ENCODE measurements at places on chromosomes 6 and 20. TPM values are rescaled to one million over a fixed set of nuclear protein-coding genes. Genes with fewer than 3 reads are reported as not detected.
A peak's percentile ranks its signal among the peaks of the same experiment; 100 is the strongest.

Gene ASXL1
- total RNA-seq, result 173 TPM

Gene NKX2-4
- not detected for total RNA-seq

Gene KCNQ5
- total RNA-seq, result 5.0 TPM

Gene PHF1
- 46.8 TPM for total RNA-seq

Gene EYS
- total RNA-seq, result 1.5 TPM

Gene SIRPD
- total RNA-seq, result not detected

Gene LPA
- not detected for total RNA-seq

Gene STMND1
- total RNA-seq, result not detected

Gene PFDN6
- total RNA-seq, result 12.6 TPM

Gene TFAP2C
- total RNA-seq, result not detected

Gene FAM83B
- total RNA-seq, result 30.9 TPM

Gene MTFR2
- total RNA-seq, result 2.7 TPM

Gene TMEM217
- total RNA-seq, result not detected

Gene NRSN2
- total RNA-seq, result 5.0 TPM

- DNase-seq, result no peak
These were observed 75.4 kb downstream of the MTHFD1L start for GRCh38 chr6:150940941-150941340.

DNA sequence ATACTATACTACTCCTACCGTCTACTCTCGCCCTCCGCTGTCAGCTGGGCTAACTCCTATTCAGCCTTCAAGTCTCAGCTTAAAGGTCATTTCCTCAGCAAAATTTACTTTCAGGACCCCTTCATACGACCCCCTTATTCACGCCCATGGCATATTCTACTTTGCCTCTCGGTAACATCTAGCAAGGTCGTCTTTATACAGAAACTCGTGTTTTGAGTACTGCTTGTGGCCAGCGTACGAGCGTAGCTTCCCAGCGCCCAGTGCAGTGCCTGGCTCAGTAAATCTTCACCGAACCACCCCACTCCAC, 546 bp downstream of the CRNKL1 start:
- no peak for DNase-seq

GRCh38 chr6:169862043-169862891, 110.8 kb downstream of the ERMARD start:
- DNase-seq, result no peak

GRCh38 chr20:35279040-35279439, 1.1 kb upstream of the MMP24OS start:
- no peak for DNase-seq

DNA sequence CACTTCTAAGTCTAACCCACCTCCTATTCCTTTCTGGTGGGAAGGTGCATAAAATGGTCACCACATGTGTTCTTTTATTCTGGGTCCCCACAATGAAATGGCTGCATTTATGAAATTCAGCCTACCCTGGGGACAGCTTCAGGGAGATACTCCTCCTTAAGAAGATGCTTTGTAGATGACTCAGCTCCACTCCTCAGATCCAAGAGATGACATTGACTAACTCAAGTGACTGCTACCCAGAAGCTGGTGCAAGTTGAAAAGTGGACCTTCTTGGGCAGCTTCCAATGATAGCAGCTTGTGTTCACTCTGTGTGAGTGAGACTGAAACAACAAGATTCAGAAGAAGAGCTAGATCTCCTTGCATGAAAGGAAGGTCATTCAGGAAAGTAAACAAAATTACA, 113.4 kb downstream of the SCP2D1 start:
- DNase-seq, result no peak

- DNase-seq, result no peak
These were observed 78.6 kb upstream of the PTPRK start for GRCh38 chr6:128599036-128599435.

GRCh38 chr6:113888956-113889630, 31.9 kb downstream of the MARCKS start:
- DNase-seq, result no peak

GRCh38 chr20:19991854-19992253, 25.3 kb upstream of the NAA20 start:
- no peak for DNase-seq

DNA sequence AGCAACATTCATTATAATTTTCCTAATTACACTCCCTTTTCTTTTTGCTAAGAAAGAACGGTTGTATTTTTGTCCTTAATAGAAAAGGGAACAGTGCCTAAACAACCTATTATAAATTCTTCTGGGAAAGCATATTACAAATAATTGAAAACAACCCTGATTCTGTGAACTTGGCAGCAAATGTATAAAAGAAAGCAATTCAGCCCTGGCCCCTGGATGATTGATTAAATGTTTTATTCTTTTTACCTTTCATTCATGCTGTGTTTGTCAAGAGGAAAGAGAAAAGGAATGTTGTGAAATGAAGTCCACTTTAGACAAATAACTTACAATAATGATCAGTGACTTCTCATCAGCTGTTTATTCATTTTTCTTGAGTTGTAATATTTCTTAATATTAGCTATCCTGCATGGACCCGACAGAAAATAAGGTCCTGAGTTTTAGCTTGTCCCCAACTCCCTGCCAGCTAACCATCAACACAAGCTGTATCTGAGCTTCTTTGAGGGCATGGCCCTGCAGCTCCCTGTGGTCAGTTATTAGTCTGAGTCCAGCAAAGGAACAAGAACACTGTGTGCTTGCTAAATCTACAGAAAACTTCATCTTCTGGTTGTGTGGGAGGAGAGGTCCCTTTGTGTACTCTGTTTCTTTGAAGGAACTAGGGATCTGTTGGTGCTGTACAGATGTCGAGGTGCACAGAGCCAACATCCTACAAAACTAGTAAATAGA, 248.2 kb downstream of the LAMA2 start:
- DNase-seq, result no peak

GRCh38 chr6:44002593-44003344, 124.5 kb downstream of the MRPL14 start:
- DNase-seq, result peak; percentile 78

GRCh38 chr6:132259070-132259469, 142.2 kb downstream of the MOXD1 start:
- DNase-seq, result no peak

DNA sequence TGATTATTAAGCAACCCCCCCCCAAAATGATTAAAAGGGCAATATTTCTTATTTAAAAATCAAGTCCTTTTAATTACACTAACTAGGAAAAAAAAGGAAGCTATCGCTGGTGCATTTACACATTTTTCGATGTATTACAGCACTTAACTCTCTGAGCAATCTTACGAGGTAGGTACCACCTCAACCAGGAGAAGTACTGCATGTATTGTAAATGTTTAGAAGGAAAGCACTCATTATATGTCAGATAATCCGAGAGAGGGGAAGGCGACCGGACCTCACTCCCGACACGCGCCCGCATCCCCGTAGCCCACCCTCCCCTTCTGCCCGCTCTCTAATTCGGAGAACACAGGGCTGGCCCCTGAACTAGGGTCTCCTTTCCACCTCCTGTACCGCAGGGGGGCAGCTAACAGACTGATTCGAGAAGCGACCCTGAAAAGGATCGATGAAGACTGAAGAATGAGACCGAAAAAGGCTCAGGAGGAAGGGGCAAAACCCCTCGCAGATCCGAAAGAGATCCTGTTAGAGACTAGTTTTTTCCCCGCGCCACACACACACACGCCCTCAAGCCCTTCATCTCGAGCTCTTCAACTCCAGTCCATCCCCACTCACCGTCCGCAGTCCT, 337 bp downstream of the ESF1 start:
- DNase-seq, result no peak

- DNase-seq, result peak; percentile 79
These were observed 59.5 kb downstream of the TRIM38 start for GRCh38 chr6:26022132-26022472.

DNA sequence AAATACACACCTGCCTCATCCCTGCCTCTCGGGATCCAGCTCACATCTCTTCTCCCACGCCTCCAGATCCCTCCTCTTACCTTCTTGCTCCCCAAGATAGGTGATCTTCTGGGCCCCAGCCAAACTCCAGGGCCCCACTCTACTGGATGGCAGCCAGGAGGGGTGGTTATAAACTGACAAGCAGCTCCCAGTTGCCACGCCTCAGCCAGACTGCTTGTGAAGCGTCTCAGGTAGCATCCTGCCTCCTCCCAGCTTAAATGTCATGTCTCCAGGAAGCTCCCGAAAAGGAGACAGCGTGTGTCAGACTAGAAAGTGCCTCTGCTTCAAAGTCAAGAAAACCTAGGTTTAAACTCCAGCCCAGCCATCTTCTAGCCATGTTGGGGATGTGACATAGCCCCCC, 114.1 kb downstream of the LRFN2 start:
- DNase-seq, result no peak

- DNase-seq, result no peak
These were observed 87.8 kb upstream of the EPB41L1 start for GRCh38 chr20:36066777-36067176.

DNA sequence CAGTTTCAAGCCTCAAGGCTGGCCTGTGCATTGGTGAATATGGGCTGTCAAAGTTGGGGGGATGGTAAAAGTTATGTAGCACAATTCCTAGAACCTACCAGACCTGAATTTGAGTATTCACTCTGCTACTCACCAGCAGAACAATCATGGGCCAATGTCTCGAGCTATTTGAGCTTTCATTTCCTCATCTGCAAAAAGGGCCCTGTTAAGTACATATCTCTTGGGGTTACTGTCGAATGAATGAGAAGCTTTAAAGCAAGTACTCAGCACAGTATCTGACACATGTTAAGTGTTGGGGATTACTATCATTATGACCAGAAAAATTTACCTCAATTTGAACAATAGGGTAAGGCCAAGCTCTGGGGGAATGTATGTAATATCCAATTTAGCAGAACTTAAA, 13.5 kb upstream of the ENPP4 start:
- no peak for DNase-seq

GRCh38 chr20:16485401-16485800, 87.8 kb downstream of the KIF16B start:
- no peak for DNase-seq

DNA sequence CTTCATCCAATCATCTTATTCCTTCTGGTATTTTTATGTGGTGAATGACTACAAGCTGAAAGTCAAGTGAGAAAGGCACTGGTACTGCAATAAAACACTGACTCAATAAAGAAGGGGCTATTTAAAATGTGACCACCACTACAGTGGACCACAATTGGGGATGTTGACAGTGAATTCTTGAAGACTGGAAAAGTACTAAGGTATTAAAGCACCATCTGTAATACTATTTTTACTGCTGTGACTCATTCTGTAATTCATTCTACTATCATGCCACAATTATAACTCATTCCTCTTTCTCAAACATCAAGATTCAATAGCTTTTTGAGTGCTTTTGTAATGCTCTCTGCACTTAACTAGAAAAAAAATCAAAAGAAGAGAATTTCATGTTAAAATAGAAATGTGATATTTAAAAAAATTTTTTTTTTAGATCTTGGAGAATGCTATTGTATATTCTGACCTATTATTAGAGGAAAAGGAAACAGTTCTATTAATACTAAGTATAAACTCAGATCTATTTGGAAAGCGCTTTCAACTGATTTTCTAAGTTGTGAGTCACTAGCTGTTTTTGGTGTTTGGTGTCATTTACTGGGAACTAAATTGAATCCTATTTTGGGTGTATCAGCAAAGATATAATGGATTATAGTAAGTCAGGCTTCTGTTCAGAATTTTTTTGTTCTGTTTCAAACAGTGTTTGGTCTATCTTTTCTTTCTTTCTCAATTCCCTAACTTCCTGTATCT, 104.7 kb upstream of the TMEM170B start:
- no peak for DNase-seq

- no peak for DNase-seq
These were observed 42.1 kb upstream of the BTN3A2 start for GRCh38 chr6:26322645-26323482.

GRCh38 chr6:47810885-47811284, 29.1 kb downstream of the OPN5 start:
- DNase-seq, result no peak

DNA sequence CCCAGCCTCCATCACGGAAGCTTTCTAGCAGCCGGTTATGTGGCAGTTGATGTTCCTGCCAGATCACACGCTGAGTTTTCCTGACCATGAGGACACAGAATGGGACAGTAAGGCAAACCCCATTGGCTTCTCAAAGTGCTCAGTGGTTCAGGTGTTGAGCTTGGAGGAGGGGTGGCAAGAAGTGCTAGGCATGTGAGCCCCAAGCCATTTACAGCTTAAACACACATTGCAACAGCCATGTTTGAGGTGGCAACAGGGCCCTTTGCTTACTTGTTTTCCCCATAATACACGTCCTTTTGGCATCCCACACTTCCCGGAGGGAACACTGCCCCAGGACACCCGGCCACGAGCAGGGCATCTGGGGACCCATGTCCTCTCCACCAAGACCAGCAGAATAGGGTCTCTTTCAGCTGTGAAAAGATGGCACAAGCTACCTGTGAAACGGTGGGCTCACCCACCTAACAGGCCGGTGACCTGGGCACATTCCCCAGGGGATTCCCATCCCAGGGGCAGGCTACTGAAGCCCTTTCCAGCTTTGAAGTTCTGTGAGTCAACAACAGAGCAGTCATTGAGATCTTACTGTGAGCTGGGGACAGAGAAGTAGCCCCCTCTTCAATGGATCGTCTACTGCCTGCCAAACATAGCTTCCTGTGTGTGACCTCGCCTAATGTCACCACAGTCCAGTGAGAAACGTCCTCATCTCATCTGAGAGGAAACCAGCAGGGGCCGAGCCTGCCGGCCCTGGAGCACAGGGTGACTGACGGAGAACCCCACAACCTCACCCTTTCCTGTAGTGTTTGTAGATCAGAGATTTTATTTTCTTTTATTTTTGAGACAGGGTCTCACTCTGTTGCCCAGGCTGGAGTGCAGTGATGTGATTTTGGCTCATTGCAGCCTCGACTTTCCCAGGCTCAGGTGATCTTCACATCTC, 4.0 kb upstream of the TLDC2 start:
- DNase-seq, result no peak

GRCh38 chr20:47003223-47003622, 108.6 kb downstream of the EYA2 start:
- DNase-seq, result no peak

- DNase-seq, result peak; percentile 56
These were observed 1.0 kb downstream of the RALGAPA2 start for GRCh38 chr20:20711413-20711812.

DNA sequence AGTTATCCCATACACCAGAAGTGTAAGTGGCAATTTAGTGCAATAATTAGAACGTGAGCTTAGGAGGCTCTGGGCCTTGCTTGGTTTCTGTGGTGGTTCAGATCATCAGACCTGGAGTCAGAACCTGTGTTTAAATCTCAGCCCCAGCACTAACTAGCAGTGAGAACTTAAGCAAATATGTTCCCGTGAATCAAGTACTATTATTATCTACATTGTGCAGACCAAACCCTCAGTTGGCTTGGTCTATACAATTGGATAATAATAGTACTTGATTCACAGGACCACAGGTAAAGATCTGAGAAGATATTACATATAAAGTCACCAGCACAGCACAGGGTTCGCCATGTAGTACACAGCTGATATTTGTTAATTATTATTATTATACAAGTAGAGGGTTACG, 93.1 kb downstream of the SIM1 start:
- DNase-seq, result no peak

GRCh38 chr6:32854376-32855178, 585 bp downstream of the PSMB9 start:
- DNase-seq, result no peak

DNA sequence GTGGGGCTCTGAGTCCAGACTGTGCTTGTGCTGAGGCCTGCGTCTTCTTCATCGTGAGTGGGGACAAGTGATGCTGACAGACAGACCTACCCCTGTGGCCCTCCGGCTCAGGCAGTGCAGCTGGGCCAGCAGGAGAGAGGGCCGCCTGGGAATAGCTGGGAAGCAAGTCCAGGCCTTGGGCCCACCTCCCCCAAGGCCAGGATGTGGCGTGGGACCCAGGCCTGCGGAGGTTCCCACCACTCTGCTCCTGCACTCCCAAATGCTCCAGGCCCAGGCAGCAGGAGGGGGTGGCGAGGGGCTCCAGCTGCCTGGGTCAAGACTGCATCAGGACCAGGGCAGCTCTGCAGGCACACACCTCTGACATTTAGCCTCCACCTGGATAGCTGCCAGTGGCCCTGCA, 38.3 kb downstream of the DAAM2 start:
- DNase-seq, result no peak
